Activated T-cell treated with anti-CD3 and anti-CD28 coated beads, Interleukin-2, amount 50 U/mL, for 4 hours (primary cell): ENCODE measurements at places on chromosomes 7 and 10. TPM values are rescaled to one million over a fixed set of nuclear protein-coding genes. Genes with fewer than 3 reads are reported as not detected.

The FXYD4 gene
- total RNA-seq: not detected

The PRLHR gene
- not detected for total RNA-seq

The CACNB2 gene
- total RNA-seq: not detected

GRCh38 chr10:26177341-26177740 is 39.2 kb upstream of the GAD2 start:
- DNase-seq: no peak

The HECW1 gene
- not detected for total RNA-seq

- no peak for DNase-seq
Observed at GRCh38 chr10:58322072-58322834, 12.6 kb upstream of the UBE2D1 start.

- no peak for DNase-seq
Observed at GRCh38 chr7:65746398-65746669, 126.5 kb upstream of the VKORC1L1 start.

- no peak for DNase-seq
Observed at GRCh38 chr7:2927592-2927991, 83.5 kb upstream of the GNA12 start.

DNA sequence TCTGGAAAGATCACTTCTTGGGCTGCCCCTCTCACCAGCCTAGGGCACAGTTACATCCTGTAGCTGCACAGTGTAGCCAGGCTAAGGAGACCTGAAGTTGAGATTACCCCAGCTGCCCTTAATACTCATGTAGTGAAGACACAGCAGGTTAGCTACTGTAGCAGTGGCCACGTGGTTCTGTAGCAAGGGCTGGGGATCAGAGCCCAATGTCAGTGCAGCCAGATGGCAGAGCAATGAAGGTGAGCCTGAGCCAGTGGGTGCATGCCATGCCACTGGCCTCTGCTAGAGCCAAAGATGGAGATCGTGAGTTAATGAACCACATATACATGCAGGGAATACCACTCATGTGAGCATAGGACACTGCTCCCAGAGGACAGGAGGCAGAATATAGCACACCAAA is 15.5 kb downstream of the AMPH start:
- no peak for DNase-seq

DNA sequence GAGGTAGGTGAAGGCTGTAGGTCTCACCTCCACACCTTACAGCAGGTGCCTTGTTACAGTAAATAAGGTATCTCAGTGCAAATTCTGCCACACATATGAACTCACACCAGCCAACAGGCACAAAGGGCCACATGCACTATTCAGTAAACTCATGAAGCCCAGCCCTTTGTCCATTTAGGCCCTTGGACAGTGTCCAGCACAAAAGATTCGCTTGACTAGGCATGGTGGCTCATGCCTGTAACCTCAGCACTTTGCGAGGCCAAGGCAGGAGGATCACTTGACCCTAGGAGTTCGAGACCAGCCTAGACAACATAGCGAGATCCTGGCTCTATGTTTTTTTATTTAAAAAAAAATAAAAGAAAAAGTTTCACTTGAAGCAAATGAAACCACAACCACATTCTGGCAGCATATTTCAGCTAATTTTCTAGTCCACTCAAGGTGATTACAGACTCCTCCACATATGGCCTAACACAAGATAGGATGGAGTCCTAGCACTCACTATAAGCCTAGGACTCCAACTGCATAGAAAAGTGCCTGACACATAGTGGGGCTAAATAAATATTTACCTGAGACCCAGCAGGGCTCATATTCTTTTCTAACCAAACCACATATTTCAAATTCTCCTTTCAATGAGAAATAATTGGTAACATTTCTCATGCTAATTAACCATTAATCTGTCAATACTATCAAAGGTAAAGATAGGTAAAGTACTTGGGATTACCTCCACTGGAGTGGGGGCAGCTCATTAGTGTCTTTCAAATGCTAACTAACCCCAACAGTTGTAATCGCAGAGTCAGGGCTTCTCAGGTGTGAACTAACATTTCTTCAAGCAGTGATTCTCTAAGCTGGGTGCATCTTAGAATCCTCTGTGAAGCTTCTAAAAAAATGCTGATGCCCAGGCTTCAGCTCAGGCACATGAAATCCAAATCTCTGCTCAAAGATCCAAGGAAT is 4.5 kb upstream of the ANKRD1 start:
- no peak for DNase-seq

The MINDY4 gene
- total RNA-seq: 1.7 TPM

GRCh38 chr10:115654961-115655360 is 561.8 kb downstream of the ATRNL1 start:
- no peak for DNase-seq

DNA sequence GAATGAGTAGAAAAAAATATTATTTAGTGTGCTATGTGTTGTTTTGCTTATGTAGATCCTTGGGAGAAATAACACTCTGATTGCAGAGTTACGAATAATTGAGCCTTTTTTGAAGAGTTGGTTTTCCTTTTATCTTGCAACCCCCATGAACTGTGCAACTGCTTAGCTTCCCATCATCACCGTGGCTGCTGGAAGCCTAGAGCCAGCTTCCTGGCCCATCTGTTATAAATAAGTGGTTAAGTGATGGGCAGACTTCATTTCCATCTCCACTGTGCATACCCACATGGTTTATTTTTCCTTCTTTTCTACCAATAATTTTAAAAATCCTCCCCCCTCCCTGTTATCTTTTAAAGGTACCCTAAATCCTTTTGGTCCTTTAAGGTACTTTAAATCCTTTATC is 554.9 kb upstream of the GALNT17 start:
- no peak for DNase-seq

- DNase-seq: no peak
Observed at GRCh38 chr7:6575281-6576023, 1.8 kb upstream of the ZDHHC4 start.

GRCh38 chr10:30172673-30173072 is 113.3 kb upstream of the JCAD start:
- DNase-seq: no peak

DNA sequence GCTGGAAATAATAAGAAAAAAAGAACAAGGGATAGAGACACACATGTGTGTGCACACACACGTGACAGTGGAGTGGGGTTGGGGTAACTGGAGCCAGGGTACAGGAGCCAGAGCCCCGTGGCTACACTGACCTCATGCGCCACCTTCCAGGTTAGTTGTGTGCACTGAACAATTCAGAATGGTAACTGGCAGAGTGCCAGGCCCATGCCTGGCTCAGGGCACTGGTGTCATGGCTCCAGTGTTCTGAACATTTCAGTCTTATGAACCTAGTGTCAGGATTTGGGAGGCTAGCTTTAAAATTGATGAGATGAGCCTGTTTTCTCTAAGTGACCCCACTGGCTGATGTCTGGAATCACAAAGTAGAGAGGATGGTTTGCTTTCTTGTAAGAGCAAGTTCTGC is 269.6 kb downstream of the SORCS3 start:
- DNase-seq: no peak

The ADD3 gene
- total RNA-seq: 16.6 TPM

DNA sequence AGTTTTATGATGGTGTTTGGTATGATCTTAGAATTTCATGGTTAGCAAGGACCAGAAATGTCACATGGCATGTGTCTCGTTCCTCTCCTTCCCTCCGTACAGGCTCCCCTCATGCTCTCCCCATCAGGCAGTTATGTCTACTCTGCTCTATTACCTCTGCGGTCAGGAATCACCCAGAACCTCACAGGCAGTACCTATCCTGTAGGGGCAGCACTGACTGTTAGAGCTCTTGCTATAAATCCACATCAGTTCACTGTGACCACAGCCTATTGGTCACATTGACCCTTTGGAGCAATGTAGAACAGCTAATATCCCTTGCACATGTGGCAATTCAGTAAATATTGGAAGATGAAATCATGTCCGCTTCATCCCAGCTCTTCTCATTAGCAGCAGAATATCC is 151.8 kb downstream of the WNT2 start:
- no peak for DNase-seq

- no peak for DNase-seq
Observed at GRCh38 chr7:77649716-77650349, 46.4 kb upstream of the RSBN1L start.

DNA sequence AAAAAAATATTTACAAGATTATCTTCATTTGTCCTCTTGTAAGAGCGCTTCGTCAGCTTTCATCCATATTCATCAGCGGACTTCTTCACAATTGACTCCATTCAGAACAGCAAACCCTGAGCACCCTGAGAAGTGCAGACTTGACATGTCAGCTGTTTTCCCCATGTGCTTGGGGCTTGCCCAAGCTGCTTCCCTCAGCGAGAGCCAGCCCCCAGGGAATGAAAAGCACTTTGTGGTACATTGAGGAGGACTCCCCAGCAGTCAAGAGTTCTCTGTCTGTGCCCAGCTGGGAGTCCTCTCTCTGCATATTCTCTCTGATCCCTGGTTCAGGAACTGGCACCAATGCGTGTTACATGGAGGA is 22.7 kb downstream of the HKDC1 start:
- DNase-seq: no peak

- no peak for DNase-seq
Observed at GRCh38 chr10:94108200-94108599, 114.5 kb downstream of the PLCE1 start.

DNA sequence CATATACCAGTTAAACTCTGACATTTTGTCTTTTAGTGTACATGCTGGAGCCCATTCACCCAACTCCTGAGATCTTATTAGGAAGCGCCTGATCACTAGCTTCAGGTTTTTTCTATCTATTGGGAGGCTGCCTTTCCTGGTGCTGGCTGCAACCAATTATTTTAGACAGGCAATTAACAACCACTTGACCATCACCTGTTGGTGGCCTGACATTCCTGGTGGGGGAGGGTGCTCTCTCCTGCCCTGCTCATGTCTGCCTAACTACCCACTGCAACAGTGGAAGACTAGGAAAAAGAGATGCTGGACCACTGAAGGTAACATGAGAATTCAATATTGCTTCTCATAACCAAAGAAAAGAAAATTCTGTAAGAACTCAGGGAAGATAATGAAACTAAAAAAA is 190.3 kb upstream of the GRM3 start:
- no peak for DNase-seq

- DNase-seq: no peak
Observed at GRCh38 chr10:124886195-124886594, 55.7 kb upstream of the ZRANB1 start.

The CC2D2B gene
- total RNA-seq: not detected

The TDRD1 gene
- total RNA-seq: 0.48 TPM

DNA sequence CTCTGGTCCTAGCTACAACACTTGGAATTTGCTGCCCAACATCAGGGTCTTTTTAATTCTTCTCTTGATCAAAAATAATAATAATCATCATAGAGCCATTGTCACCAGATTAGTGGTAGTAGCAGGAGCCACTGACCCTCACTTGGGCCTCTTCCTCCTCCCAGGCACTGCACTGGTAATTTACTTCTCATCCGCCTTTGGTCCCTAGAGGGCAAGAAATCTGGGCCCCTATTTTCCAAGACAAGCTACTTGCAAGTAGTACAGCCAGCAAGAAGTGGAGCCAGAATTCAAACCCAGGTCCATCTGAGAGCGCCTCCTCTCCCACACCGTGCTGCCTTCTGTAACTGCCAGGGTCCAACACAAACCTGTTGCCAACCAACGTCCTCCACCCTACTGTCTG is 121.2 kb downstream of the SPDYE5 start:
- DNase-seq: no peak

GRCh38 chr7:100059251-100059739 is 9.7 kb downstream of the ZSCAN21 start:
- DNase-seq: no peak

The CDK14 gene
- total RNA-seq: 0.71 TPM

The SNCG gene
- total RNA-seq: 0.63 TPM

The ACBD7 gene
- 0.52 TPM for total RNA-seq

DNA sequence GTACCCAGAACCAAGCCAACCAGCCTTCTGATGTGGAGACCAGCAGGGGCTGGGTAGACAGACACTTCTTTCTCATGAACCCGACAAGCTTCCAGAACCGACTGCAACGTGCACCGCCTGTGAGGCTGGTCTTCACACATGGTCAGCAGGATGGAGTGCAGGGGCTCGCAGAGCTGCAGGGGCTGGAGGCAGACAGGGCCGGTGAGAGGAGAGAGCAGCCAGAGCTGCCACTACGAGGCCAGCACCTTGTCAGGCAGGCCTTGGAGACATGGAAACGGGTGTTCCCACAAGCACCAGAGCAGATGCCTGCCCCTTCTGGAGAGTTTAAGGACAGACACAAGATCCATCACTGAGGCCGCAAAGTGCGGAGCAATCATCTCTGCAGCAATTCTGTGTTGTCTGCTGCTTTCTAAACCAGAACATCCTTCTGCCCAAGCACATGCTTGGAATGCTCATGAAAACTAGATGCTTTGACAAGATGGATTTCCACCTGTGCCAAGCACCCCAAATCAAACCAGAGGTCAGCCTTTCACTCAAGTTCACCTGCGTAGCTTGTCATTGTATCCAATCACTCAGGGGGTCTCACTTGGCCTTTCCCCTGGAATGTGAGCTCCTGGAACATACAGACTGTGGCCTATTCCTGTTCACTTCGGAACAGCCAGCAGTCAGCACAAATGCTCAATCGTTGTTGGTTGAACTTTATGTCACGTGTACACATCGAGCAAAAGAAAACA is 32.2 kb downstream of the FRMPD2 start:
- DNase-seq: no peak
